ENCODE measurements at places on chromosomes 11 and 22.

GRCh38 chr22:29302681-29303465 lies 3.6 kb upstream of the GAS2L1 start:
- DNase-seq = no peak

DNA sequence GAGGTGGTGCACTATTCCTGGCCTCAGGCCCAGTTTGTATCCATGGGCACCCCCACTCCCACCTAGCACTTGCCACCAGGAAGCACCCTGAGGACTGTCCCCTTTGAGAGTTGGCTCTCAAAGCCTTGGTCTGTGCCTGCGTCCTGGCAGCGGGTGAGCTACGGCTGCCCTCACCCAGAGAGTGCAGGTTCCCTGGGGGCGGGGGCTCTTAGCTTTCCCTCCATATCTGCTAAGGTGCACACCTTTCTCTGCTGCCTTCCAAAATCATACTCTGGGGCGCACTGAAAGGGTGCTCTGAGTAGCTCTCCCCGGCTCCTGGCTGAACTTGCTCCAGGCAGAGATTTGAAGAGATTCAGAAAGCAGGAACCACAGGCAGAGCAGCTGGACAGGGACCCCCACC lies 7.1 kb downstream of the KCNQ1 start:
- DNase-seq = no peak

GRCh38 chr11:126082251-126083109 lies 19.8 kb upstream of the CDON start:
- no peak for DNase-seq

- no peak for DNase-seq
Measured at GRCh38 chr11:64514590-64514989, 76.4 kb upstream of the SLC22A12 start.

GRCh38 chr11:88529426-88529825 lies 191.9 kb upstream of the CTSC start:
- DNase-seq = no peak

DNA sequence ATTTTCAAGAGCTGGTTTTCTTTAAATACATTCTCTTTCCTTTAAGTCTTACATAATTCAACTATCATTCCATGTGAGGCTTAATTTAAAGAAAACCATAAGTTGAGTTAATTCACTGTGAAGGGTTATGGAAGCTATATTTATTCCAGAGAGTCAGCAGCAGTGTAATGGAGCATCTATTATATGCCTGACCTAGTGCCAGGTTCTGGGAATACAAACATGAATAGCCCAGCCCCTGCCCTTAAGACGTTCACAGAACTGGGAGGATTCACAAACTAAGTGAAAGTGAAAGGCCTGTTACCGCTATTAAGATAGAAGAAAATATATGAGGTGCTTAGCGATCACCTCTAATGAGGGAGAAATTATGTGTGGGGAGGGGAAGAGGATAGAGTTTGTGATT lies 408.9 kb upstream of the CCDC90B start:
- DNase-seq = no peak

DNA sequence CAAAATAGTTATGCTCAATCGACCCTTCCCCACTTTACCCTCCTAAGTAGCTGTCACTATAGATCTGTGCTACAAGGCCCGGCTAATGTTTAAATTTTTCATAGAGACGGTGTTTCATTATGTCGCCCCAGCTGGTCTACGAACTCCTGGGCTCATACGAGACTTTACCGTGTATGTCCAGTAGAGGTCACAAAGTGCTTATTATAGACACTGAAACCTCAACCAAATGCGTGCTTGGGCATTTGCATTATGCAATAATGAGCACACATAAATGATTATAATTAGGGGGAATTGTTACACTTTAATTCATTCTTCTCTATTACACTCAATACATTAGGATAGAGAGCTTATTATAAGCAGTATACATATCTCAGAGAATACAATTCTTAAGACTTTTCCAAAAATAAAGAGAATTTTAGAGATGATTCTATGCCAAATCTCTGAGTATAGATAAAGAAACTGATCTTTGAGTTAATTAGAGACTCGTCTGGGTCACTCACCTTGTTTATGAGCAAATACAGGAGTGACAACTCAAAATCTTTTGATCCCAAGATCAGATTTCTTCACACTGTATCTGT lies 12.5 kb upstream of the MRPL16 start:
- peak; percentile 75 for DNase-seq

- DNase-seq = no peak
Measured at GRCh38 chr11:109894242-109894641, 198.9 kb upstream of the ZC3H12C start.

GRCh38 chr22:31439808-31440207 lies 40.4 kb downstream of the DRG1 start:
- DNase-seq = no peak

Data from SW480 (cell line).